Stimulated activated CD8-positive, alpha-beta memory T cell treated with anti-CD3 and anti-CD28 coated beads, Interleukin-15, amount 100 ng/mL, for 1 hour (primary cell): ENCODE measurements at places on chromosomes 1 and 21.

DNA sequence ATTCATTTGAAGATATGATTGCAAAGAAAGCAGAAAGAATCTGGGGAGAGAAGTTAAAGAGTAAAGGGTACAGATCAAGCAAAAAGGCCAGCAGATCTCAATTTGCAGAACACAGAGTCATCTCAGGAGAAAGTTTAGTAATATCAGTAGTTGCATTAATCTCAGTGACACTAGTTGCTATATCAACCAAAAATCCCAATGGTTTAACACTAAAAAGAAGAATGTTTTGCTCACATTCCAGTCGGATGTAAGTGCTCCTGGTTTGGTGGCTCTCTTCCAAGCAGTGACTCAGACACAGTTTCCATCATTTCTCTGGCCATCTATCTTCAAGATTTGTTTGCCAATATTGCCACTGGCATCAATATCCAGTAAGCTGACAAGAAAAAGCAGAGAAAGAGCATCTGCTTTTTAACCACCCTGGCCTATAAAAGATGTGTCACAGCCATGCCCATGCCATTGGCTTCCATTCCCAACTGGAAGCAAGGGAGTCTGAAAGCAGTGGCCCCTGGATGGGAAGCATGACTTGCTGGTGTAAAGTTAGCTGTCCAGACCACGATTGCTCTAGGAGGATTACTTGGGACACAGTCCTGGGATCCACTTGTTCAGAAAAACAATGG is 45.5 kb upstream of the AIM2 start:
- no peak for DNase-seq

DNA sequence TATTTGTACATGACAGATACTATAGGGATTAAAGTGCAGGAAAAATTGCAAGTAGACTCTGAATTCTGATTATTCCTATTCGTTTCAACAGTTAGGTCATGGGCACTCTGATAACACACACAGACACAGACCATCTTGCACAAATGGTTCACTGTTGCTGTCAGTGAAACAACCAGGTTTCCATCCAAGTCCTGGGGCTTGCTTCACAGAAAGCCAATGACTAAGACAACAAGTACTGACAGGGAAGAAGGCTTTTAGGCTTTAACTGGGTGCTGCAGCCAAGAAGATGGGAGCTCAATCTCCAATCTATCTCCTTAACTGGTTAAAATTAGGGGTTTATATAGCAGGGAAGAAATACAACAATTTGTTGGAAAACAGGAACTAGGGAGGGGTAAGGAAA is 57.6 kb downstream of the RIMS3 start:
- DNase-seq: no peak

- no peak for DNase-seq
These were observed 5.2 kb downstream of the LEPR start for GRCh38 chr1:65425697-65426096.

GRCh38 chr1:45370575-45370974 is 30.3 kb upstream of the MUTYH start:
- DNase-seq: no peak

DNA sequence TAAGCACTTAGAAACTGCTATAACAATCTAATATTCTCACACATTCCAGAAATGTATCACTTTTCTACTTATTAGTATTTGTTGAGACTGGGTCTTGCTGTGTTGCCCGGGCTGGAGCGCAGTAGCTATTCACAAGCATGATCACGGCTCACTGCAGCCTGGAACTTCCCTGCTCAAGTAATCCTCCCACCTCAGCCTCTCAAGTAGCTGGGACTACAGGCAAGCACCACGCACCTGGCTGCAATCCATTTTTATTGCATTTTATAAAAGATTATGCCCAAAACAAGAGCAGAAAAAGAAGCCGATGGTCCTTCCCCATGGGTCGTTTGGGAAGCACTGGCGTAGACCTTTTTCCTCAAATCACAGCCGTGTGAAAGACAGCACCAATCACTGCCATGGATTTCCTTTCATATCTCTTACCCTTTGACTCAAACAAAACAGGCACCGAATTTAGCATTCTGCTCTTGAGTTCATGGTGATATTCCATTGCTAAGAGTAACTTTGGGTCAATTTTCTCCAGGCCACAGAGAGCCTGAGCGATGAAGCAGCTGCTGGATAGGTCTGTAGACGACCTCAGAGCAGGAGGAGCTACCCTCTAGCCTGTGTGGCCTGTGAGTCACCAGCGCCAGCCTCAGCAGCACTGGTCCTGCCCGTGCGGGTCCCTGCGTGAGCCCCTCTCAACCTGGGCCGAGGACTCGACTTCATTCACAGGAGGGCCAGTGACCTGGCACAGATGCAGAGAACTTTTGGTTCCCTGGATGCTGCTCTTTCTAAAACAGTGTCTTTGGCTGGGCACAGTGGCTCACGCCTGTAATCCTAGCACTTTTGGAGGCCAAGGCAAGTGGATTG is 80.8 kb downstream of the PIK3CD start:
- no peak for DNase-seq

DNA sequence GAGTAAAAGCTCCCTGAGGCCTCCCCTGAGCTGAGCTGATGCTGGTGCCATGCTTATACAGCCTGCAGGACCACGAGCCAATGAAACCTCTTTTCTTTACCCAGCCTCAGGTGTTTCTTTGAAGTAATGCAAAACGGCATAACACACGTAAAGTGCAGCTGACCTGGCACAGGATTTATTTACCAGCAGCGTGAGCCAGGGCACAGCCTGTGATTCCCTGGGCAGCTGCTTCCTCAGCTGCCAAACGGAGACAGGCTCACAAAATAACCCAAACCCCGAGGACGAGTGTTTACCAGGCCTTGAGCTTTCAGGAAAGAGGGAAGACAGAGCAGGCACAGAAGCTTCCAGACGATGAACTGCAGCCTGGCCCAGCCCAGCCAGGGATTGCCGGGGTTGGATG is 120.6 kb upstream of the ARHGEF16 start:
- DNase-seq: no peak

GRCh38 chr1:115188680-115189395 is 99.5 kb upstream of the TSPAN2 start:
- no peak for DNase-seq

DNA sequence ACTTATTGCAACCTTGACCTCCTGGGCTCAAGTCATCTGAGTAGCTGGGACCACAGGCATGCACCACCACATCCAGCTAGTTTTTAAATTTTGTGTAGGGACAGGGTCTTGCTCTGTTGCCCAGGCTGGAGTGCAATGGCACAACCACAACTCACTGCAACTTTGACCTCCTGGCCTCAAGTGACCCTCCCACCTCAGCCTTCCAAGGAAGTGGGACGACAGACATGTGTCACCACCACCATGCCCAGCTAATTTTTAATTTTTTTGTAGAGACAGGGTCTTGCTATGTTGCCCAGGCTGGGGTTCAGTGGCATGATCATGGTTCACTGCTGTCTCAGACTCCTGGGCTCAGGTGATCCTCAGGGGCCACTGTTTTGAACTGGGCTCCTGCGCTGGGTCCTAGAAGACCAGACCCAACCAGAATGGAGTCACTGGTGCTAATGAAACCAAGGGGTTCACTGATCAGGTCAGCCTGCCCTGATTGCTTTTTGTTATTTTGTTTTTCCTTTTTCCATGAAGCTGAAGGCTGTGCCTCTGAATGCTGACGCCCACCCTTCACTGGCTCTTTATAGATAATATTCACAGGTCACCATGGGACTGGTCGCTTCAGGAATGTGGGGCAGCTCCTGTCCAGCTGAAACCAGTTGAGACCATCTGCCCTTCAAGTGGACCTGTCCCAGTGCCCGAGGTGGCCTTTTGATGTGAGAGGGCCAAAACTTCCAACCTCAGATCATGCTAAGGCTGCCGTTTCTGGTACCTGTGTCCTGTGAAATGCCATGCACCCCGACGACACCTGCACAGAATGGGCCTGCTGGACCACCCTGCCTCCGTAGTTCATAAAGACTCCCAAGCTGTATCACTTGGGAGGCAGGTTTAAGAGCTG is 4.9 kb downstream of the TRIM17 start:
- no peak for DNase-seq

GRCh38 chr1:98556521-98557158 is 104.9 kb upstream of the SNX7 start:
- DNase-seq: no peak

DNA sequence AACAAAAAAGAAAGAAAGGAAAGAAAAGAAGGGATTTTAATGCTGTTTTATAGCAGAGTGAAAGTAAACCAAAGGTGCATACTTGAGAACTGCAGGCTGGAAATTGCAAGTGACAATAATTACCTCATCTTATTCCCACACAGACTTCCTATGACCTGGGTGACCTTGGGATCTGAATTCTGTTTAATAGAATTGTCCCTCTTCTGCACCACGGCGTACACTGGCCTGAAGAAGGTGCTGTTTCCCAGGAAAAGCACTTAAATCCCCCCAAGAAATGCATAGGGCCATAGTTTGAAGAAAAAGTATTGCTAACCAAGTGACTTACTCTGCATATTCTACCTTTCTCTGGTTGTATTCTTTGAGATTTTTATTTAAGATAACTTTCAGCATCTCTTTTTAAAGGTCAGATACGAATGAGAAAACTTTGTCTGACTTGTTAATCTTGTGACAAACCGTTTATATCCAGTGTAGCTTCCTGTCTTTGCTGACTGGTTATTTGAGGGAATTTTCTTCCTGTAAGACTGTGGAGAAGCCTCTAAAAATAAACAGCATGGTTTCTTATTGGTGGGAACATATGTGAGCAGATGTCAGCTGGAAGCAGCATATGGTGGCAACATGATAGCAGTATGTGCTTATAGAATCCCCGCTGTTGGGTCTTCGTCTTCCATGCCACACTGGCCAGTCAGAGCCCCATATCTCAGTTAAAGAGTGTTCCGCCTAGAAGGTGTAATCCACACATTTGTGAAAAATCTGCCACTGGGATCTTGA is 16.3 kb downstream of the TGFB2 start:
- no peak for DNase-seq

DNA sequence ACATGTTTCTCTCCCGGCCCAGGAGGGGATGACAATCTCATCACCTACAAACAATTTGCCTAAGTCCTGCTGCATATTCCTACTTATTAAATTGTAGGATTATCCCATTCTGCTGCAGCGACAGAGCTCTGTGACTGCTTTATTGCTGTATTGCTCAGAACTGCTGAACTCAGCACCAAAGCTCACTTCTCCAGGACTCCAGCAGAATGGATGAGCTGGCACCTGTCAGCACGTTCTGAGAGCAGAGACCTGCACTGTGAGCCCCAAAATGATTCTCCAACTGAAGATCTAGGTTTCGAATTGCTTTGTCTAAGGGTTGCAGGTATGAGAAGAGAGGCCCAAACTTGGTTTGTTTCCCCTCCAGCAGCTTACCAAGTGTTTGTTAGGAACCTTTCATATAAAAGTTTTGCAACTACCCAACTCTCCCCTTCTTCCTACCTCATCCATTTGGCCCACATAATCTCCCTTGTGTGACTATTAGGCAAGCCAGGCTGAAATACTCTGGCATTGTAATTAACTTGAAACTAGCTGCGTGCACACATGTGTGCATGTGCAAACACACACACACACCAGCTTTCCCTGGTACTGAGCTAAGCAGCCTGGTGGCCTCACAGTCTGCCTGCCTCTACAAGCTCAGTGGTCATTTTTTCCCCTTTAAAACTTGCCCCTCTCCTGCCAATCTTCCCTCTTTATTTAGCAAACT is 161.4 kb upstream of the CAMK1G start:
- DNase-seq: no peak

- no peak for DNase-seq
These were observed 1.2 kb downstream of the SZRD1 start for GRCh38 chr1:16367968-16368890.
